ENCODE measurements at places on chromosomes 2 and 18. TPM values are rescaled to one million over a fixed set of nuclear protein-coding genes. Genes with fewer than 3 reads are reported as not detected.

DNA sequence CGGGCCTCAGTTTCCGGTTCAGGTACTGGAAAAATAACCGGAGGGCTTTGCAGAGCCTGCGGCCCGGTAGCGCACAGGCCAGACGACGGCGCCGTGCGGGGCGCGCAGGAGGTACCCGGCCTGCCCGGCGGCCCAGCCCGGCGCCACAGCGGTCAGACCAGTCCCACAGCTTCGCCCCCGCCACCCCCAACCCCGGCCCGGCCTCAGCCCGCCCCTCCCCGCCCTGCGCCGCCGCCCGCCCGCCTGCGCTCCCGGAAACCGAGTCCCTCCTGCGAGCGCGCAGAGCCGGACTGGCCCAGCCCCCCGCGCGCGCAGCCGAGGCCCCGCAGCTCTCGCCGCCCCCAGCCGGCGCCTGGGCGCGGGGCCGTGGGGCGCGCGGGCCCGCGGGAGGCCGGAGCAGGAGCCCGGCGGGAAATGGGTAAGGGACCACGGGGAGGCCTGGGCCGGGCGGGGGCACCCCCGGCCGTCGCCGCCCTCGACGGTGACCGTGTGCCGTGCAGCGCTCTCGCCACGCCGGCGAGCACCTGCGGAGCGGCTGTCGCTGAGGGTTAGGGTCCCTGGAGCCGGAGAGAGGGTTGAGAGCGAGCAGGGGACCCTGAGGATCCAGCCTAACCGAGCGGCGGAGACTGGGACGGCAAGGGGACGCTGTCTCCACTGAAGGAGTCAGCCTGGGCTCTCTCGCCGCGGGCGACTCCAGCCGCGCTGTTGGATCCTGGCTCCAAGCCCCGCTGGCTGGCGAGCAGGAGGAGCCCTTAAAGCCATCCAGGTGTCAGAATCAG lies 16.5 kb upstream of the PSD4 start:
- DNase-seq: peak; percentile 56
- no peaks in the 10 kb centered on the region for H3K27me3 ChIP-seq
- H3K36me3 ChIP-seq: no peaks in the 10 kb centered on the region
- H3K27ac ChIP-seq: peak overlapping the region; percentile 92
- peaks cover 11% of the 10 kb centered on the region for H3K4me1 ChIP-seq
- peak overlapping the region; percentile 76 for H3K4me3 ChIP-seq

DNA sequence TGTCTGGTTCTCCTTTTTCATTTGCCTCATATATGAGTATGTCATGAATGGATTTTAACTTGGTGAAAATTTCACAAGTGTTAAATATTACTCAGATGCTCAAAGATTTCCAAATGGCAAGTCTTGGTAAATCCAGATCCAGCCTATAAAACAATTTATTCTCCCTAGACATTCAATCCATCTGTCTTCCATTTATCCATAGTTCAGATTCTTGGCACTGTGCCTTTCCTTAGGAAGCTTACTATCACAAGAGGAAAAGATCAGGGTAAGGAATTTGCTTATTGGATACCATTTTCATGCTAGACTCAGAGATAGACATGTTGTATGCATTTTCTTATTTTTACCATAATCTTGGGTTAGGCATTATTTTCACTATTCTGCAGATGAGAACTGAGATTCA lies 72.5 kb upstream of the LRRTM1 start:
- H3K4me3 ChIP-seq: no peak overlapping the region
- H3K4me1 ChIP-seq: no peaks in the 10 kb centered on the region
- no peak for DNase-seq
- no peak overlapping the region for H3K27ac ChIP-seq
- no peaks in the 10 kb centered on the region for H3K27me3 ChIP-seq

GRCh38 chr2:221077799-221078198 lies 494.3 kb downstream of the EPHA4 start:
- DNase-seq: no peak
- H3K27me3 ChIP-seq: no peaks in the 10 kb centered on the region
- H3K4me3 ChIP-seq: no peak overlapping the region
- H3K4me1 ChIP-seq: no peaks in the 10 kb centered on the region
- no peaks in the 10 kb centered on the region for H3K36me3 ChIP-seq

DNA sequence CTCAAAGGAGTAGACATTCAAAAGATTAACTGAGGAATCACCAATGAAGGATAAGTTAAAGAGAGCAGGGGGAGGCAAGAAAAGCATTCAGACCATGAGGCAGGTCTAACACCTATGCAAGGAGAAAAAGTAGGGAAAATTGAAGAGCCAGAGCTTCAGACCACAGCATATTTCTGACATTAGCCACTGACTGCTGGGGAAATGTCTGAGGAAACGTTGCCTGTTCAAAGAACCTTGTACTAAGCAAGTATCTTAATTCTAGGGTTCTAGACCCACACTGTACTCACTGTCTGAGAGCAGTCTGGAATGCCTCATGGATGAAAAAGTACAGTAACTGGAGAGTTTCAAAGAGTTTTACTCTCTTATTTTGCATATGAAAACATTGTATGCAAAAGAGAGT lies 39.5 kb upstream of the TFPI start:
- H3K4me3 ChIP-seq: no peak overlapping the region
- H3K36me3 ChIP-seq: no peaks in the 10 kb centered on the region
- no peak for DNase-seq
- H3K4me1 ChIP-seq: no peaks in the 10 kb centered on the region
- no peak overlapping the region for H3K27ac ChIP-seq

DNA sequence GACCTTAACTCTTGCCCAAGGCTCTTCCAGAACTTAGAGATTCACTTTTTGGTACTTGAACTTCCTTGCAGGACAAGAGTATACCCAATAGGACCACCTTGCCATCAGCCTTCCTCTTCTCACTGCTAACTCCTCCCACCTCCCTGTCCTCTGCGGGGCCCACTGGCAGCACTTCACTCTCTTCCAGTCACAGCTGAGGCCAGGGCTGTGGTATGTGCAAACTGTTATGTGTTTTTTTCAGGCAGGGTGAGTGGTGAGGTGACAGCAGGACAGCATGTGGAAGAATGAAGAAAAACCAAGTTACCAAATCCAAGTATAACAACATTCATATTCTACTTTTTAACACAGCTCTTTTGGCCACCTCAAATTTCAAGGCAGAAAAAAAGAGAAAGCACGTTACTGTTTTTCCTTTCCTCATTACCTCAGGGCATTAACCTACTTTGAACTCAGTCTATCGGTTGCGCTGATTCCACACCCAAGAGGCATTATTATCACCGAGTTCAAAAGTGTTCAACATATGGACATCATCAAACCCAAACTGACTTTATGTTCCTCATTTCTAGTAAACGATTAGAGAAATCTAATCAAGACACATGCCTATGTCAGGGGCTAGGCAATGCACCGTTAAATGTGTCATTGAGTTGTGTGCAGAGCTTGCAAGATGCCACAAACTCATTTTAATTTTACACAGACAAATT lies 605.2 kb upstream of the SYT4 start:
- H3K27me3 ChIP-seq: no peaks in the 10 kb centered on the region
- H3K27ac ChIP-seq: no peak overlapping the region
- no peak overlapping the region for H3K4me3 ChIP-seq
- no peak for DNase-seq

DNA sequence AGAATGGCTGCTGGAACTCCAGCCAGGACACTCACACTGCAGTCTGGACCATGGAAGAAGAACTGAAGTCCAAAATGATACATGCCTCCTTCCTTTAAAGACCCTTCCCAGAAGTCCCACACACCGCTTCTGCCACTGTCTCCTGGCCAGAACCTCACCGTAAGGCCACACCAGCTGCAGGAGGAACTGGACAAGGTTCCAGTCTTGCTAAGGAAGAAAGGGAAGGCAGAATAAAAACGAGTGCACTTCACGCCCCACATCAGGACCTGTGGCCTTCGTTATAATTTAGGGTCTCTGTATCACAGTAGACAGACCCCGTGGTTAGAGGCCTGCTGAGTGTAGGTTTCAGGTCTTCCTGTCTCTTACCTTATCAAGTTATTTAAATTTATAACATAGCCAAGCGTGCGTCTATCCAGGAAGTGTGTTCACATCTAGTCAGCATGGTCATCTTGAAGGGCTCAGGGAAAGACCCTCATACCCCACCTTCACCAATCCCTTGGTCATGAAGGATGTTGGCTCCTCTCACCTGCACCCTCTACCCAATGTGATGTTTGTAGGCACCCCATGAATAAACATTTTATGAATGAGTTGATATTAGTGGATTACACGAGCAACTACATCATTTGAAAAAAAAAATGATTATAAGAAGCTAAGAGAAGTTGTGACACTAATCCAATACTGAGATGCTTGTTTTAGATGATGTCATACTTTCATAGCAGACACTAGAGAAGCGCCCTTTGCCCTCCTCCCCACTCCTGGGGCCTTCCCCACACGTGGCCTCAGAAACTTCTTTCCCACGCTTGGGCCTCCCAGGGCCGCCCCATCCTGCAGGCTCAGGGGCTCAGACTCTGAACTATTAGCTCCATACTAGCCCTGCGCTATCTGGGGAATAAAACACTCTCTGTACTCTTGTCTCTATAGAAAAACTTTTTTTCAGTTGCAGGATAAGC lies 157.6 kb downstream of the FAM210A start:
- H3K27ac ChIP-seq: no peak overlapping the region
- H3K27me3 ChIP-seq: no peaks in the 10 kb centered on the region
- H3K4me3 ChIP-seq: no peak overlapping the region
- no peaks in the 10 kb centered on the region for H3K36me3 ChIP-seq

- peak overlapping the region; percentile 79 for H3K27ac ChIP-seq
- H3K36me3 ChIP-seq: no peaks in the 10 kb centered on the region
- H3K27me3 ChIP-seq: no peaks in the 10 kb centered on the region
Measured at GRCh38 chr2:148814143-148814859, 60.7 kb upstream of the KIF5C start.

DNA sequence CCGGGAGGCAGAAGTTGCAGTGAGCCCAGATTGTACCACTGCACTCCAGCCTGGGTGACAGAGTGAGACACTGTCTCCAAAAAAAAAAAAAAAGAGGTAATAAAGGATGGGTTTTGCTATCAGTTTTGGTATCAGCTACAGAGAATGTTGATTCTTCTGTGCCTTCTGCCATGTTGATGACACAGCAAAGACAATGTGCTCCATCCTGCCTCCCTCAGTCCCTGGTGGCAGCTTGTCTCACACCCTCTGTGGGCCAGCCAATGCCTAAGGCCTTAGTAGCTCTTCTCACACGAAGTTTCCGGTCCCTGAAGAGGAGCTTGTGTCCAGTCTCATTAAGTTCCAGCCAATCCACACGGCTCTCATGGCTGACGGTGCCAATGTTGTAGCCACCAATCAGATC lies 17.6 kb downstream of the IFT172 start:
- H3K27me3 ChIP-seq: no peaks in the 10 kb centered on the region
- no peak for DNase-seq
- no peak overlapping the region for H3K27ac ChIP-seq
- H3K36me3 ChIP-seq: peaks cover 41% of the 10 kb centered on the region
- H3K4me1 ChIP-seq: no peaks in the 10 kb centered on the region

DNA sequence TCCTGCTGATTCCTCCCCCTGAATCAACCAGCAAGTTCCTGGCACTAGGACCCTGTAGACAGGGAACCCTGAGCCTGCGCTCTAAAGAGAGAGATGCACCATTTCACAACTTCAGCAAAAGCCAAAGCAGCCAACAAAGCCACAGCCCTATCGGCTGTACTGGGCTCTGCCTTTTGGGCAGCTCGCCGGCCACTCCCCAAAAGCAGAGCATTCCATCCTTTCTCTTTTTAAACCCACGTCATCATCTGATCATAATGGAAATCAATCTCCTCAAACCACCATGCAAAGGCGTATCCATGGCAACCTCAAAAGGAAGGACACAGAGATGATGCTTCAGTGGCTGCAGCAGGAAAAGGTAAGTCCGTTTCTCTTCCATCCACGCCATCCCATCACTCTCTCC lies 5.3 kb upstream of the DCTN1 start:
- no peak overlapping the region for H3K27ac ChIP-seq
- H3K36me3 ChIP-seq: no peaks in the 10 kb centered on the region
- peaks cover 70% of the 10 kb centered on the region for H3K4me1 ChIP-seq
- H3K27me3 ChIP-seq: no peaks in the 10 kb centered on the region

GRCh38 chr2:183389546-183390080 lies 265.4 kb downstream of the NUP35 start:
- no peaks in the 10 kb centered on the region for H3K27me3 ChIP-seq
- no peaks in the 10 kb centered on the region for H3K4me1 ChIP-seq
- no peak overlapping the region for H3K4me3 ChIP-seq
- H3K27ac ChIP-seq: no peak overlapping the region

DNA sequence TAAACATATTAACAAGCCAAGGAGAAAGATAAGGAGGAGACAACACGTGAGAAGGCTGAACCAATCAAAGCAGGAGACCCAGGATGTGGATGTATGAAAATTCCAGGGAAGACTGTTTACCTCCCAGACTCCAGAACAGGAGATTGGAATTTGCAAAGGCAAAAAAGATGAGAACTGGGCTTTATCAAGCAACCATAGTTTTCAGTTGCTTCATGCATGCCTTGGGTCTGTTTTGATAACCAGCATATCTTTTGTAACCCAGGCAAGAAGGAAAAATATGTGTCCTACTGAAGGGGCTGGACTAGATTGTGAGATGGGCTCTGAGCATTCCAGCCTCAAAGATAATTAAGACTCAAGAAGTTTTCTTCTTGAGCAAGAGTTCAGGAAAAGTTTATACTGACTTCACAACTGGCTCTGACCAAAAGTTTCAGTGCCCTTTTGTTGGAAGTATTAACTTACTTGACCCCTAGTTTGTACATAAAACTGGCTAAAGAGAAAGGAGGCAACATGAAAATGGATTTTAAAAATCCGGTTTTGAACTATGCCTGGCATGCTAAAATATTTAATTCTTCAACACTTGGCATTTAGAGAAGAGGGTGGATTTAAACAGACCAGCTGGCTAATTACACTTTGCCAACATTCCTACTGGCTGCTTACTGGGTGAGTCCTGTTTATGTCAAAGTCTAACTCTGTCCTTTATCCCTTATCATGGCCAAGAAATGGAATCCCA lies 79.3 kb upstream of the CD28 start:
- H3K27ac ChIP-seq: no peak overlapping the region
- H3K36me3 ChIP-seq: no peaks in the 10 kb centered on the region
- H3K4me1 ChIP-seq: peaks cover 11% of the 10 kb centered on the region

DNA sequence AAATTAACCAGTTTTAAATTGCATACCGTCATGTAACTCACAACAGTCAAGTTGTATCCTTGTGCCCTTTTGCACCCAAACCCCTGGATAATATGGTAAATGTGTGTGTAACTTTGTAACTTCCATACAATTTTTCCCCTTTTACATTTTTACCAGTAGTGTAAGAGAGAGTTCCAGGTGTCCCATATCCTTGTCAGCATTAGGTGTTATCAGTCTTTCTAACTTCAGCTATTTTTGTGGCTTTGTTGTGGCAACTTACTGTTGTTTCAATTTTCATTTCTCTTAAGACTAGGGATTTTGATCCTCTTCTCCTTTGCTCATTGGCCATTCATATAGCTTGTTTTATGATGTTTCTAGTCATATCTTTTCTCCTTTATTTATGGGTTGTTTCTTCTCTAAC lies 94.6 kb downstream of the LCLAT1 start:
- no peak overlapping the region for H3K4me3 ChIP-seq
- no peaks in the 10 kb centered on the region for H3K27me3 ChIP-seq
- H3K36me3 ChIP-seq: no peaks in the 10 kb centered on the region
- DNase-seq: no peak

The ZNF892 gene
- total RNA-seq: 2.2 TPM

The EVX2 gene
- total RNA-seq: not detected

The IL36RN gene
- not detected for total RNA-seq

The ZNF532 gene
- 23.9 TPM for total RNA-seq

The LYPD6 gene
- 0.10 TPM for total RNA-seq

The GPR35 gene
- not detected for total RNA-seq

The DNER gene
- total RNA-seq: 212 TPM

The GCKR gene
- total RNA-seq: 8.7 TPM

The MC5R gene
- not detected for total RNA-seq

Data from adrenal gland (tissue), 19 donors.